Tibial nerve (tissue), 4 donors: ENCODE measurements at places on chromosomes 3 and 15.

DNA sequence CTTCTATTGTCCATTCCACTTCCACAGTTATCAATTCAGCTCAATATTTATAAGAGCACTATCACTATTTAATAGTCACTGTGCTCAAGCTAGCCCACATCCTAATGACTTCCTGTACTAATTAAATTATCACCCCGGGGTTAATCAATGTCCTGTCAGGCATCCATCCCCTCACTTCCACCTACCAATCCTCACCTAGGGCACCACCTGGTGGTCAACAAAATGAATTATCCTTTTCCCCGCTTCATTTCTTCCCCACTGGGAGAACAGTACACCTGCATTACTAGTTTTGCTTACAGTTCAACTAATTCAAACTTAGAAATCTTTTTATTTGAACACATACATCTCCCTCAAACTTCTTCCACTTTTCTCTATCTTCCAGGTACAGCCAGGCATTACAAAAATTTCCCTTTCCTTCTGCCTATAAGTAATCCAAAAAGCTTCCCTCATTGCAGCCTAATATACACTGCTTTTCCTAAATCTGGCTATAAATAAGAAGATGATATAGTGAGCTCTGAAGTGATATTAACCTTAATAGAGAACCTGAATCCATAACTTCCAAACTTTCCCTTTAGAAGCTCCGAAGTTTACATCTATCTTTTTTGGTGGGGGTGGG is 68.5 kb downstream of the TMCC1 start:
- DNase-seq: no peak

DNA sequence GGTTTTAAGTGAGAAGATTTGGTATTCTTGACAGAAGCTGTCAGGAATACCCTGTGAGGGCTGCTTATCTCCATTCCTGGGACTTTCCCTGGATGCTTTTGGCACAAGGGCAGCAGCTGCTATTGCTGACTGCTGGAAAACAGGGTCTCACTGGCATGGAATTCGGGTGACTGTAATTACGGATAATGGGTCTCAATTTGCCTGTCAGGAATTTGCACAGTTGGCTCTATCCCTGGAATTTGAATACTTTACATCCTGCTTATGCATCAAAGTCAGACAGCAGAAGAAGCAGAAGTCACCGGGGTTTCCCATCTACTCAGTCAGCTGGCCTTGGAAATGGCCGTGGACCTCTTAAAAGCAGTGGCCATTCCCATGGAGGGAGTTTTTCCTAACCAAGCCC is 25.9 kb upstream of the AKAP13 start:
- no peak for DNase-seq

DNA sequence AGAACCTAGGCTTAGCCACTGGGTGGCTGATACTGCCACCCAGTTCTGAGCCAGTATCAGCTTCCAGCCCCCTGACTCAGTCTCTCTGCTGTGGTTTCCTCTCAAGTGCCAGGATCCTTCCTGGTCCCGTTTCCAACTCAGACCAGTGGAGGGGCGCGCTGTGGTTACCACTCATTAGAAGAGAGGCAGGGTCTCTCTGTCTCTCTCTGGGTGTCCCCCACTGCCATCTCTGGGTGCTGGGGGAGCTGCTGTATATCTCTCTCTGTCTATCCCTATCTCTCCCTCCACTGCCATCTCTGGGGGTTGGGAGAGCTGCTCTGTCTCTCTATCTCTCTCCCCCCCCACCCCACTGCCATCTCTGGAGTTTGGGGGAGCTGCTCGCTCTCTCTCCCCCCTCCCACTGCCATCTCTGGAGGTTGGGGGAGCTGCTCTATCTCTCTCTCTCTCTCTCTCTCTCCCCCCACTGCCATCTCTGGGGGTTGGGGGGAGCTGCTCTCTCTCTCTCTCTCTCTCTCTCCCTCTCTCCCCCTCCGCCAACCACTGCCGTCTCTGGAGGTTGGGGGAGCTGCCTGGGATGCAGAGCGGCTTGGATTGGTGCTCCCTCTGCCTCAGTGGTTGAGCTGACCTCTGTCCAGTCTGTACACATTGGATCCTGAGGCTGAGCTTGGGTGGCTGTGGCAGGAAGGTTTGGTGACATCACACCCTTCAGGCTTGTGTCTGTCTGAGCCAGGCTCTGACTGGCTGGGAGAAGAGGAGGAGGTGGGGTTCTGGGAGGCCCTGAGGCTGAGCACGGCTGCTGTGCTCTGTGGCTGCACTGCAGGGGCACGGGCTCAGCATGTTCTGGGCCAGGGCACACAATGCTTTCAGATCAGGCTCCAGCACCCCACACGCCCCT is 98.9 kb downstream of the APBA2 start:
- DNase-seq: peak; percentile 9

- no peak for DNase-seq
These were observed 72.2 kb downstream of the PPCDC start for GRCh38 chr15:75095594-75095993.

DNA sequence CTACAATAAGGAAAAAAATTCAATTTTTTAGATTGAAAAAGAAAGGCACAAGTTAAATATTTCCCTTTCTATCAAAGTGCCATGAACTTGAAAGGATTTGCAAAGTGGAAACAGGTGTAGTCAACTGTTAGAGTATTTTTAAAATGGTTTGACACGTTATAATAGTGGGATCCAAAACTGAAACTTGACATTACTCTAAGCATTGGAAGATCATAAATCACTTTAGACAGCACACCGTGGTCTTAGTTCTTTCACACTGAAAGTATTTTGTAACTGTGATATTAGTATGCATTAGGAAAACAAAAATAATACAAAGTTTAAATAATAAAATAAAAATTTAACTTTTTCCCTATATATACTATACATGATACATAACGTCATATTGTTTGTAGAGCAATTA is 933.1 kb downstream of the EPHA3 start:
- no peak for DNase-seq

GRCh38 chr3:89245612-89246011 is 138.2 kb downstream of the EPHA3 start:
- DNase-seq: no peak

DNA sequence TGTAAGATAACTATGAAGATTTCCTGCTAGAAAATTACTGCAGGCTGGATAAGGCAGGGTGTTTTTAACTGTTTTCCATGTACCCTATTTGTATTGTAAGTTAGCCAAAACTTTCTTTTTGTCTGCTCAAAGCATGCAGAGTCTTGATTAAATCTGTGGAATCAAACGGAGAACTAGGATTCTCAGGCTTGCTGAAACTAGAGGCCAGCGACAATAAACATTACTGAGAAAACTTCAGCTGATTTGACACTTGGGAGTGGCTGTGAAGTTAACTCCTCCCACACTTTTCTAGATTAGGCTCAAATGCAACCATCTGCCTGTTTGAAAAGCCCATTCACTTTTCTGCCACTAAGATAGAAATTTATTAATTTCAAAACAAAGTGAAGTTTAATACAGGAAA is 153.2 kb upstream of the FRMD4B start:
- DNase-seq: no peak

DNA sequence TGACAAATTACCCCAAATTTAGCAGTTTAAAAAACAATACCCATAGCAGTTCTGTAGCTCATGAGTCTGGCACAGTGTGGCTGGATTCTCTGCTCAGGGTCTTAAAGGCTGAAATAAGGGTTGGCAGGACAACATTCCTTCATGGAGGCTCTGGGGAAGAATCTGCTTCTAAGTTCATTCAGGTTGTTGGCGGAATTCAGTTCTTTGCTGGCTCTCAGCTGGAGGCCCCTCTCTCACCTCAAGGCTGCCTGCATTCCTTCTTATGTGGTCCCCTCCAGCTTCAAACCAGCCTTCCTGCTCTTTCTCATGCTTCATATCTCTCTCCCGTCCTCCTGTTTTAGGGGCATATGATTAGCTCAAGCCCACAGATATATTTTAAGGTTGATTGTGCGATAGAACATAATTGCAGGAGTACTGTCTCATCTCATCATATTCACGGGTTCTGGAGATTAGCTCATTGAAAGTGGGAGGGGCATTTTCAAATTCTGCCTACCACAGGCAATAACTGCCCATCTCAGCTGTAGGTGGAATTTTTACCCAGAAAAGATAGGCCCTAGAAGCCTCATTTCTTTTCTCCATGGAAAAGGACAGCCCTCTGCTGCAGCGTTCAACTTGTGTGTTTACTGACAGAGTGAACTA is 5.6 kb upstream of the ZBTB47 start:
- no peak for DNase-seq

DNA sequence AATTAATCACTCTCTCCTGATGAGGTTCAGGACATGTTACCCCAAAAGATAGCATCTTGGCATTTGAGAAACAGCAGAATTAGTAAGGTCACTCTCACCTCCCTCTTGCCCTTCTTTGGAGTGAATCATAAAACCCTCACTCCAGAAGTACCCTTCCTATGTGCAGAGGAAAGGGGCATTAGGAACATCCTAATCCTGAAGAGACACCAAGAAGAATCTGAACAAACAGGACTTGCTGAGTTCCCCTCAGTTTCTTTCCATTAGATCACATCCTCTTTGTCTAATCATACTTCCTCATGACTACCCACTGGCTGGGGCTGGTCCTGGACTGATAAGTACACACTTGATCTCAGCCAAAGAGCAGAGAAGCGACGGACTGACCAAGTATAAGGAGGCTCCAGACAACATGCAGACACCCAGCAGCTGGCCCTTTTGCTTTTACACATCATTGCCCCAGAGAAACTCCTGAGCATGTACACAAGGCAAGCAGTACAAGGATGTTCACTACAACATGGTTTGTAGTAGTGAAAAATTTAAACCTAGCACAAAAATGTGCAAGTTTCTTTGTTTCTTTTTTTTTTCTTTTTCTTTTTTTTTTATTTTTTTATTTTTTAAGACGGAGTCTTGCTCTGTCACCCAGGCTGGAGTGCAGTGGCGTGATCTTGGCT is 15.0 kb upstream of the TM6SF1 start:
- no peak for DNase-seq

- DNase-seq: no peak
These were observed 11.6 kb upstream of the ACAN start for GRCh38 chr15:88791637-88792036.

DNA sequence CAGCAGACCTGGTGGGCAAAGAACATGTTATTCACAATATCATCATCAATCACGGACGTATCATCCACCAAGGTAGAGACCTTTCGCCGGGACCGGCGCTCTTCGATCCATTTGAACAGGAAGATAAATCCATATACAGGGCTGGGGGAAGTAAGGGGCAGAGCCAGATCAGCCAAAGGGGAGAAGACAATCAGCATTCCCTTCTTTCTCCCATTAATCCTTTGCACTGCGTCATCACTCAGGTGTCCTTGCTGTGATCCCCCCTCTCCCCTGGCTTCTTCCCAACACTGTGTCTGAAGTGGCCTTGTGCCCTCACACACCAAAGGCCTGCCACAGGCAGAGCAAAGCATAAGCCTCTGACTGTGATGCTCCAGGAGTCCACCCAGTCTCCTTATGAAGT is 36.4 kb downstream of the SEMA3G start:
- no peak for DNase-seq

- no peak for DNase-seq
These were observed 2.0 kb downstream of the LRRC31 start for GRCh38 chr3:169867584-169868210.

- no peak for DNase-seq
These were observed 106.8 kb upstream of the CDIN1 start for GRCh38 chr15:36472672-36473071.

GRCh38 chr3:135240426-135240825 is 445.4 kb downstream of the EPHB1 start:
- no peak for DNase-seq

DNA sequence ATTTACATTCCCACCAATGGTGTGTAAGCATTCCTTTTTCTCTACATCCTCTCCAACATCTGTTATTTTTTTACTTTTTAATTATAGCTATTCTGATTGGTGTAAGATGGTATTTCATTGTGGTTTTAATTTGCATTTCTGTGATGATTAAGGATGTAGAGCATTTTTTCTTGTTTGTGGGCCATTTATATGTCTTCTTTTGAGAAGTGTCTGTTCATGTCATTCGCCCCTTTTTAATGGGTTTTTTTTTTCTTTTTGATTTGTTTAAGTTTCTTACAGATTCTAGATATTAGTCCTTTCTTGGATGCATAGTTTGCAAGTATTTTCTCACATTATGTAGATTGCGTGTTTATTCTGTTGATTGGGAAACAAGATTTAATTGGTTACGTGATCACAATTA is 14.2 kb downstream of the RAP2B start:
- DNase-seq: no peak

- DNase-seq: no peak
These were observed 22.6 kb downstream of the VGLL4 start for GRCh38 chr3:11621077-11621476.

- no peak for DNase-seq
These were observed 6.4 kb downstream of the RNF13 start for GRCh38 chr3:149819432-149819831.

DNA sequence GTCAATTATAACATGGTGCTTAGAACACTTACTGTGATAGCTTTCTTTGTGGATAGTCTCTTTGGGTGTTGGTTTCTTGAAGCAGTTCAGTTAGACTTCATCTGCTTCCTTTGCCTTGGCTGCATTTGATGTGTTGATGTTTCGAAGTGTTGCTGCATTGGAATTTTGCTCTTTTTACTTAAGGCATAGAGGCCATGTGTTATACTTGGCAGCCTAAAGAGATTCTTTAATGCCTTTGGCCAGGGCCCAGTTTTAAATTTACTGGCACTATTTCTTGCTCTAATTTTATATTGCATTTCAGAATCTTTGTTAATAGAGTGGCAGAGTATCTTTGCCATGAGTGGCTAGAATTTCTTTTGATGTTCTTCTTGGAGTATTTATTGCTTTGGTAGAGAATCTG is 21.2 kb downstream of the NR1D2 start:
- no peak for DNase-seq

DNA sequence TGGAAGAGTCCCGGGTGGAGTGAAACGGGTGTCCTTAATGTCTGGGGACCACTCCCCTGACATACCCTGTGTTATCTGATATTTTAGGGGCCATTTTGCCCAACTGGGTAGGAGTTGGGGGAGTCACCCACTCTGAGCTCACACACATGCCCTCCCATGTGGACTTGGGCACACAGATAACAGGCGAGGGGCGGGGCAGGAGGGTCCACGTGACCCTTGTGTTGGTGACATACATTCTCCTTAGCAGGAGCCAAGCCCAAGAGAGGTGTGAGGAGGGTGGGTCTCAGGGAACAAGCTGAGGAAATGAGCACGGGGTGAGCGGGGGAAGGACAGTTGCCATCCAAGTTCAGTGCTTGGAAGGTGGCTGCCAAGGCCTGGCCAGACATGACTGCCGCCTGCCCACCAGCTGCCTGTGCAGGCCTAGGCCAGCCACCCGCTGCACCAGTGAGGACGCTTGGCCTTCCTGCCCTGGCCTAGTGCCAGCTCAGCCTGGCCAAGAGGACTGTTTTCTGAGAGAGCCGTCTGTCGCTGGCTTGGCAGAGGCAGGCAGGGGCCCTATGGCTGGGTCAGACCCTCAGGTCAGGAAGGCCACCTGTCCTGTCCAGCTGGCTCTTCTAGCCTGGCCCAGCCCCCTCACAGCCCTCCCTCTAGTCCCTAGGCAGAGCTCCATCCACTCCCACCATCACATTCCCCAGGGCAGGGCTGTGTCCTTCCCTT is 31.3 kb upstream of the TMEM115 start:
- no peak for DNase-seq
